Left lobe of liver (tissue), 2 donors: ENCODE measurements at places on chromosomes 7 and 10. TPM values are rescaled to one million over a fixed set of nuclear protein-coding genes. Genes with fewer than 3 reads are reported as not detected.

DNA sequence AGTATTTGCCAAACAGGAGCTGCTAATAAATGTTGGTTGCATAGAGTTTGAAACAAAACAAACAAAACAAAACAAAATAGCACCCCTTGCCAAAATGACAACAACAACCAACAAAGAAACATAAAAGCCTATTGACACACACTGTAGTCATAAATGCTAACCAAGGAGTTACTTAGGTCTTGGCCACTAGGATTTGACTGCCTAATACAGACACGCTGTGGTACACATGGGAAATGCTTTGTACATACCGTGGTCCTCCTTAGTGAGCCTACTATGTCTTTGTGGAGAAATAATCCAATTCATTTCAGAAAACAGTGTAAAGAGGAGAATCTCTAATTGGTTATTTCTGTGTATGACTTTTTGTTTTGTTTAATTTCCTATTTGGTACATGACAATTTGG, 53.2 kb upstream of the MTPN start:
- DNase-seq, result no peak

DNA sequence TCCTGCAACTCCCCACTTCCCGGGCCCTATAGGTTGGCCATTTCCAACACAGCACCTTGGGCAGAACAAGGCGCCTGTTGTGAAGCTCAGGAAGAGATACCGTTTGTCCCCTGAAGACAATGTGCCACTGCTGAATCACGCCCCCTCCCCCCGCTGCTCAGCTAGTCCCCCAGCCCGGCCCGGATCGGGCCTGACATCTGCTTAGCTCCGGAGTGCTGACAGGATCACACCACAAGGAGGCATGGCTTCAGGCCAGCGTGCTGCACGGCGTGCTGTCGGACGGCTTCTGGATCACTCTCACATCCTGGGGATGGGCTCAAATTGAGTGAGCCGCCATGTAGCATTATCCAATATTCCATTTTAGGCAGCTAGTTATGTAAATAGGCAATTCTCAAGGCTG, 62.1 kb upstream of the EFCAB10 start:
- no peak for DNase-seq

DNA sequence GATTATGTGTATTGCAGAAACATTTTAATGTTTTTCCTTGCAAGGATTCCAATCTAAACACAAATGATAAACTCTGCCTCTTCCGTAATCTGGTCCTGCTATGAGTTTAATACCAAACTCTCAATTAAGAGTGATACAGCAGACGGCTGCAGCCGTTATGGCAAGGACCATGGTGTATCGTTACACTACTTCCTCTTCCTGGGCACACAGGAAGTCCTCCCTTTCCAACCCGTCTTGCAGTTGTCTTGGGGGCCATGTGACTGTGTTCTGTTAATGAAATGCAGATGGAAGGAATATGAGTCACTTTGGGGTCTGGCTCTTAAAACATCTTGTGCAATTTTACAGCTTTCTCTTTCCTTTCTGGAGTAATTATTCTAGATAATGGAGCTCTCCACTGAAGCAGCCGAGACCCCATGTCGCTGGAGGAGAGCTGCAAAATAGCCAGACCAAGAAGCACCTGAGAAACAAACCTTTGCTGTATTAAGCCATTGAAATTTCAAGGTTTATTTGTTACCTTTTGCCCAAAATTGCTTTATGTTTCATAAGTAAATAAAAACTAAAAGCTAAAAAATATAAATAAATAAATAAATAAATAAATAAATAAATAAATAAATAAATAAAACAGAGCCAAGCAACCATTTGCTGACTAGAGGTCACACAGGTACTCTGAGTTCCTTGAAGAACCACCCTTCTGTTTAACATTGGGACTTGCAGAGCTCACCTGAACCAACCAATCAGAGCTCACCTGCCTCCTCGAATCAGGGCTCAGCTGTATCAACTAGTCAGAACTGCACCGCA, 74.7 kb downstream of the FRMPD2 start:
- DNase-seq, result no peak

GRCh38 chr7:2108501-2109250, 124.1 kb downstream of the MAD1L1 start:
- DNase-seq, result no peak

DNA sequence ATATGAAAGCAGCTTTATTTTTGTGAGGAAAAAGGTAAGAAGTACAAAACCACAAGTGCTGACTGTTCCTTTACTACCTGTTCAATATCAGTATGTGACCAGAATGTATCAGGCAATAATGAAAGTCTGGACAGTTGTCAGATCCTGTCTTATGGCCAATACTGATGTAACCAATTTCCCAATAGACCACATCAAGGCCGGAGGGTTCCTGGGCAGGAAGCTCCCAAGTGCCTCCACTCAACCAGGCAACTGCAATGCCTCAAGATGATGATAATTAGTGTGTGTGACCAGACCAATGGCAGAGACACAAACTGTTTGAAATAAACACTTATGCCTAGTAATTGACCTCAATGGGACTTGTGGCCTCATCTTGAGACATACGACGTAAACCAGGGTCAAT, 149.4 kb upstream of the ASAH2 start:
- DNase-seq, result no peak

- DNase-seq, result no peak
These were observed 139.3 kb downstream of the PPP1R9A start for GRCh38 chr7:95046494-95047240.

GRCh38 chr7:73606801-73607691, 17.3 kb downstream of the MLXIPL start:
- peak; percentile 62 for DNase-seq

DNA sequence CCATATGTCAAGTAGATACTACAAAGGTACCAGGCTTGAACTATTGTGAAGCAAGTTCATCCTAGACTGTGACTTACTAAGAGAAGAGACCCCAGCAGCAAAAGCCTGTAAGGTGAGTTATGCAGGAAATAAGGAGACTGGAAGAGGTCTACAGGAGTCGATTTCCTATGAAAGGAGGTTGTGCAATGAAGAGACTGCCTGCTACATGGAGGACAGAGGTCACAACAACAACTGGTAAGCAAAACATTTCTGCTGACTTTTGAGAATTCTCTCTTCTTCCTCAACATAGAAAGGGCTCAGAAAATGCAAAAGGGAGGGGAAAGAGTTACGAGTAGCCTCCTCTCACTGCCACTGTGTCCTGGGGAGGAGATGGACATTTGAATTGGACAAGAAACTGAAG, 42.4 kb downstream of the PDK4 start:
- DNase-seq, result no peak

- no peak for DNase-seq
These were observed 6.9 kb upstream of the CREB3L2 start for GRCh38 chr7:138008588-138009349.

- peak; percentile 70 for DNase-seq
These were observed at the start of gene SRRM3 for GRCh38 chr7:76201732-76202665. Gene SRRM3, plus strand, starts transcription at chr7:76201896. Its CDS starts 33,171 bp downstream, at chr7:76235067.

DNA sequence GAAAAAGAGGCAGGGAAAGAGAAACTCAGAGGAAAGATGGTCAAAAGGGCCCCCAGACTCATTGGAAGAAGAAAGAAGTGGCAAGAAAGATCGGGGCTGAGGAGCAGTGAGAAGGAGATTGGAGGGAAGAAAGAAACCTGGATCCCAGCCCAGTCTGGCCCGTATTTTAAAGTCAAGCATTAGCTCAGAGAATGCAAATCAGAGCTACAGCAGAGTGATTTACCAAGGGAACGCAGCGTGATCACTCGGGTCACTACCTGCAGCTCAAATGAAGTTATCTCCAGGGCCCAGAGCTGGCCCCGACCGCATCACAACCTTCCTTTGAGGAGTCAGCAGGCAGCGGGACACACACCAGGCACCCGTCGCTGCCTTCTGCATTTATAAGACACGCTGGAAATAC, 72.8 kb downstream of the CARD11 start:
- DNase-seq, result peak; percentile 8

- DNase-seq, result no peak
These were observed 3.5 kb downstream of the GIMAP8 start for GRCh38 chr7:150453892-150454291.

- no peak for DNase-seq
These were observed 32.3 kb upstream of the BHLHA15 start for GRCh38 chr7:98178762-98179490.

GRCh38 chr7:71457021-71457420, 325.1 kb downstream of the GALNT17 start:
- DNase-seq, result no peak

GRCh38 chr7:32360127-32360526, 130.1 kb downstream of the LSM5 start:
- no peak for DNase-seq

DNA sequence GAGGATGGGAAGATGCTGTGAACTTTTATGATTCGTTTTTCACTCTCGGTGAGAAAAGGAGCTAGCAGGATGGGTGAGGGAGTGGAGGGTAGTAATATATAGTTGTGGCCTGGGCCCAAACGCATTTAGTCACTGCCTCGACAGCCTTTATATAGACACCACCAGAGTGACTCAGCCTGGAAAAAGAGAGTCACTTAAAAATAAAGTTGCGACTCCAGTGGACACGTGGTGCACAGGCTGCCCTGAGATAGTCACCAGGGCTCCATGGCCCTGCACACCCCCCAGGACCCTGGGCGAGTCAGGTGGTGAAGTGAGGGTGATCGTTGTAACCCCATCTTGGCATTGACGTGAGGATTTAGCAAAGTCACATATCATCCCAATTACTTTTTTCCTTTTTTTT, 106.7 kb downstream of the CUX1 start:
- DNase-seq, result no peak

DNA sequence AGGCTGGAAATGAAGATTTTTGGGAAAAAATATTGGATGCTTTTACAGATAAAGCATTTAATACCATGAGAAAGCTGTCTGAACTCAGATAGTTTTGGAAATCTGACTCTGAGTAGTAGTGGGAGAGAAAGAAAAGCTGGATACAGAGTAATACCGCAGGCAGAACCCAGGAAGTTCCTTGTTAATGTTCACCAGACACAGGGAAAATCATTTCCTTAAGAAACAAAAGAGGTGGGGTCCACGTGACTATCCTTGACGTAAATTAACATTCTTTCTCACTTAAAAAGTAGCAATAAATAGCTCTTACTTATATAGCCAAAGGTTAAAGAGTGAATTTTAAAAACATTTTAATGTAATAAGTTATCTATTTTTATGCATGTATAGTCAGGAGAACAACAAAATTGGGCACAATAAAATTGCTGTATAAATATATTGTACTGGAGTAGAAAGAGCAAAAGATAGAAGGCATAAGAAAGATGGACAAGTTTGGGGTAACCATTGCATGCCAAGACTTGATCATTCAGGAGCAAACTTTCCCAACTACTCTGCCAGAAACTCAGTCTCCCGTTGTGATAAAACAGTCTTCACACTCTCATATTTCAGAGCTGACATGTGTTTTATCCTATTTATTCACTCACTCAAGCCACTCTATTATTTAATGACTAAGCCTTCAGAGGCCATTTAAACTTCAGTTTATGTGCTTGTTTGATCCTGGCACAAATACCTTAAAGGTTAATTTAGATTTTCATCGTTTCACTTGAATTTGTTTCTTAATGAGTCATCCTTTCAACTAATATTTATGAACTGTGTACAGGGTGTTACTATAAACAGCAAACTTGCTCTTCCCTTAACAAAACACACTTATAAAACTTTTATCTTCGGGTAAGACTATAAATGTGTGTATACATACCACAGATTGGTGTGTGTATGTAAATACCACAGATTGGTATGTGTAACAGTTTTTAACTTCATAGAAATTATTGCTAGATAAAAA, 143.1 kb downstream of the GNAI1 start:
- DNase-seq, result no peak

- DNase-seq, result no peak
These were observed 82.7 kb upstream of the PFKP start for GRCh38 chr10:2984682-2985081.

DNA sequence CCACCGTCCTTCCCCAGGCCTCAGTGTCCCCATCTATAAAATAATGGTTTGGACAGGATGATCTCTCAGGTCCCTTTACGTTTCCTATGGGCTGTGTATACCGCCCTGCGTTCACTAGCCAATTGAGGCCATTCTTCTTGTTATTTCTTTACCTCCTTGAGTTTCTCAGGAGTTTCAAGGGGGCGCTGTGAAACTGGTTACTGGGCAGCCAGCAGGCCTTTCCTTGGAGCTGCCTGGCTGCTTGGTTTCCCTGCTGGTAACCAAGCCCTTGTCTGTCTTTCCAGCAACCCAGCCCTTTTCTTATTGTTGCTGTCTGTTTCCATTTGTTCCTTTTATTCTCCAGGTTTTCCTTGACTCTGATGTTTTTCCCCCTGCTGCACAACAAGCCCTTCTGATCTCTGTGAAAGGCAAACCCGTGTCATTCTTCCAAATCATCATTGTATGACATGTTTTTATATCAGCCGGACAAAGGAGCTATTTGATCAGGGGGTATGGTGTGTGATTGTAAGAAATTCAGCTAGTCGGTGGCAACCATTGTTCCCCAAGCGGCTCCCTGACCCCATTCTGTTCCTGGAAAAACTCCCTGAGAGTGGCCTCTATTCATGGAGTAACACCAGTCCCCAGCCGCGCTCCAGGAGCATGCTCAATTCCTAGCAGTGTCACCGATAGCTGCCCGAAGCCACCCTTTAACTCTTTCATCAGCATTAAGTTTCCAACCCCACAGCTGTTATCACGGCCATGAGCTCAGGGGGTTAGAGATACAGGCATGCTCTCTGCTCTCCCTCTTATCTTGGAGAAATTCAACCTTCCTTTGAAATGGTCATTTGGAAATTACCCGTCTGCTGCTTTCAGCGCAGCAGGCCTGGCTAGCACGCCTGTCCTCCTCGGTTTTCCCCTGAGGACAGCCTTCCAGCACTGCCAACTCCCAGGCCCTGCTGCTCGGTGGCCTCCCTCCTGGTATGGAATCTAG, 26.6 kb downstream of the FGF8 start:
- no peak for DNase-seq

DNA sequence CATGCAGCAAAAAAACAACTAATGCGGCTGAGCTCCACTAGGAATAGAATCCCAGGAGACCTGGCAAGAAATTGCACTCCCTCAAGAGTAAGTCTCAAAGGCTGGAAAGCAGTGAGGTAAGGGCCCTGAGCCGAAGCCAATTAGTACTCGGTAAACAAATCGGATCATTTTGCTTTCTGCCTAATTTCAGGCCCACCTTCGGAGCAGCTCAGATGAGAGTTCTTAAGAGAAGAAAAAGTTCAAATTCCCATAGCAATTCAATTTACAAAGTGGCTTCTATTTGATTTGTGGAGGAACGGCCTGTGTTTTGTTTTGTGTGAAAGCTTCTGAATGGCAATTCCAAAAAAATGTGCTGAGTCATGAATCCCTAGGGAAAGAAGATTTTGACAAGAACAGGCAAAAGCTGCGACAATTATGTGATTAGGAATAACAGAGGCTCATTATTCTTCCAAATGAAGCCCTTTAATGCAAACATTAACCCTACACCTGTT, 60.9 kb downstream of the SLC16A9 start:
- DNase-seq, result no peak

Gene NEBL
- total RNA-seq, result 1.2 TPM

Gene ZNF92
- 1.9 TPM for total RNA-seq

Gene AQP1
- total RNA-seq, result 16.6 TPM

Gene EGR2
- total RNA-seq, result 0.30 TPM

Gene TRPV5
- total RNA-seq, result not detected

Gene ABCB1
- total RNA-seq, result 33.4 TPM

Gene FOXP2
- total RNA-seq, result 4.4 TPM

Gene LOXL4
- total RNA-seq, result 0.55 TPM

Gene GRM3
- not detected for total RNA-seq

Gene TACC2
- 21.5 TPM for total RNA-seq

Gene CDK14
- 21.6 TPM for total RNA-seq

Gene PON3
- total RNA-seq, result 256 TPM

Gene CFAP69
- 1.7 TPM for total RNA-seq

Gene PRSS2
- total RNA-seq, result 53.2 TPM

Gene ACADSB
- 328 TPM for total RNA-seq
